ENCODE measurements at places on chromosomes 16 and 17. TPM values are rescaled to one million over a fixed set of nuclear protein-coding genes. Genes with fewer than 3 reads are reported as not detected.
A peak's percentile ranks its signal among the peaks of the same experiment; 100 is the strongest.

DNA sequence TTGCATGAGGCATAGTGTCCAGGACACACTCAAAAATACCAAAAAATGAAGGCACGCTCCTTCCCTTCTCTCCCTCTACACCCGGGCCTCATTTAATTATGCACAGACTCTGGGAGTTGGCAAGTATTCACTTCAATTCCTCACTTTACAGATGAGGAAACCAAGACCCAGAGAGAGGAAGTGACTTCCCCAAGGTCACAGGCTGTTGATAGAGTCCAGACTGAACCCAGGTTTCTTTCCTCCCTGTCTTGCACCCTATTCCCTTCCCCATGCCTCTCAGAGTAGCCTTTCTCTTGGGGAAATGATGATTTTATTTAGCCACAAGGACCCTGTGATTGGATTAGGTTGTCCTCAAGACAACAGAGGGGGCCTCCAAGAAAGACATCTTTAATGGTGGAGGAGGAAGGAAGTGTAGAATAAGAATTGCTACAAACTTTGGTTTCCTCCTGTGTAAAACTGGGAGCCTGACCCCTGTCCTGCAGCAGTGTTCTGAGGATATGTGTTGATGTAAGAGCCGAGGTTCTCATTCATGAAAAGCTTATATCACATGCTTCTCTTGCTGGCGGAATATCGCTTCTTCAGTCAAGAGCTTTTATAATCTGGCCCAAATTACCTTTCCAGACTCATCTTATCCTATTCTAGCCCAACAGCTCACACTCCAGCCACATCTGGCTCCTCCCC, 48.8 kb upstream of the SIAH1 start:
- no peak for DNase-seq

DNA sequence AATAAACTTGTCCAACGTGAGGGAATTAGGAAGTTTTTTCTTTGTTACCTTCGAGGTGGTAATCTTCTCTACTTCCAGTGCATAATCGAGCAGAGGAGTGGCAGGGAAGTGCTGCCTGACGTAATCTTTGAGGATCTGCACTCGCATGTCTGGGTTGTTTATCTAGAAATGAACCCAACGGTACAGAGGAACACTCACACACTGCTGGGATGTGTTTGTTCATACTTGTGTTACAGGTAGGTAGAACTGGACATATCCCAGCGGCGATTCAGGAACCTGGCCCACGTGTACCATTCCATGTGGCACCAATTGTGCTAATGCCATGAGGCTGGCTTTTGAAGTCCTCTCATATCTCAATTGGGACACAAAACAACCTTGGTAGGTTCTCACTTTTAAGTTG, 4.2 kb upstream of the KLHL11 start:
- DNase-seq = no peak

DNA sequence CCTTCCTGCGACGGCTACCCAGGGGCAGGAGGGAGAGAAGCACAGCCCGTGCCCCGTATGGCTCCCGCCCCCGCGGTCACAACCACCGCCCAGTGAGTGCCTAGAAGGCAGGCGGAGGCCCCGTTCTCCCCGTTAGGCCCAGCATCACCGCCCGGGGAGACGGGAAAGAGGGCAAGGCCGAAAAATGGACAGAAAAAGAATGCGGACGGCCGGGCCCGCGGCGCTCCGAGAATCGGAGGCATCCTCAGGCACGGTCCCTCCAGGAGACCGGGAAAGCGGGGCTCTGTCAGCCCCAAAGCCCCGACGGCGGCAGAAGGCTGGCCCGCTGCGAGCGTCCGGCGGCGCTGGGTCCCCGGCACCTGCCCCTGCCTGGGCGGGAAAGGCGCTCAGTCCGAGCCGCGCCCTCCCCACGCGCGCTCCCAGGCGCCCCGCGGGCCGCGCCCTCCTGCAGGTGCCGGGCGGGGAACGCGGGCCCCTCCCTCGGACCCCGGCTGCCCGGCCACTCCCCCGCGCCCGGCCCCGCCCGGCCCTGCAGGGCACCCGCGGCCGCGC, 407 bp downstream of the MCRIP1 start:
- DNase-seq = peak; percentile 40

DNA sequence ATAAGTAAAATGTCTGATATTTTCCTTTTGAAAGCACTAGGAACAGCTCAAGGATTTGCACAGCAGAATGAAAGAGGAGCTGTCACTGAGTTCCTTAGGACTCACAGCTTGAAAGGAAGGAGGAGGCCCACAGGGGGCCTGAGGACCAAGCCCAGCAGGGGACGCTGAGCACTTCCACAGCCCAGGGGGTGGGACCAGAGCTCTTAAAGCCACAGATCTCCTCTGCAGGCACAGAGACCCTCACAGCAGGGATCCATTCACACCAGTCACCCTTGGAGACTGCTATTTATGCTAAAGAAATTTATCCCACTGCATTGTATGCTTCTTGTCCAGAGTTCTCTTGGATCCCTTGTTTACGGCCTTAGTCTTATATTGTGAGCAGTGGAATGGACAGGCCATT, 253.3 kb downstream of the STX8 start:
- DNase-seq = no peak

Gene SEC14L5
- not detected for total RNA-seq

DNA sequence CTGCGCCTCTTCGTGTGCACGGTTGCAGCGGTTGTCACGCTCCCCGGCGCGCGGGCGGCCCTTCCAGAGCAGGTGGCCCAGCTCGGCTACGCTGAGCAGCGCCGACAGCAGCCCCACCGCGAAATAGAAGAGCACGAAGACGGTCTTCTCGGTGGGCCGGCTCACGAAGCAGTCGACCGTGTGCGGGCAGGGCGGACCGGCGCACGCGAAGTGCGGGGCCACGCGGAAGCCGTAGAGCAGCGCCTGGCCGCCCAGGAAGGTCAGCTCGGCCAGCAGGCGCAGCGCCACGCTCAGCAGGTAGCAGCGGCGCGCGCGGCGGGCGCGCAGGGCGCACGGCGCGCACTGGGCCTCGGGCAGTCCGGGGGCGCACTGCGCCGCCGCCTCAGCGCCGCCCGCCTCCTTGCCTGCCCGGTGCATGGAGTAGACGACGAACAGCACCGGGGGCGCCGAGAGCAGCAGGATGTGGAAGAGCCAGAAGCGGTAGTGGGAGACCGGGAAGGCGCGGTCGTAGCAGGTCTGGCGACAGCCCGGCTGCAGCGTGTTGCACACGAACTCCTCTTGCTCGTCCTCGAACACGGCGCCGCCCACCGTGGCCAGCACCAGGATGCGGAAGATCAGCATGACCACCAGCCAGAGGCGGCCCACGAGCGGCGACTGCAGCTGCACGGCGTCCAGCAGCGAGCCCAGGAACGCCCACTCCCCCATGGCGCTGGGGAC, 1.3 kb downstream of the GJD3 start:
- DNase-seq = peak; percentile 59

- no peak for DNase-seq
Measured at GRCh38 chr17:12406623-12407215, 259.0 kb upstream of the MYOCD start.

Gene KRTAP16-1
- 0.05 TPM for total RNA-seq

Gene TP53TG3
- total RNA-seq = not detected

- DNase-seq = peak; percentile 50
Measured at GRCh38 chr17:17994271-17995069, 21.8 kb downstream of the DRC3 start.

- DNase-seq = no peak
Measured at GRCh38 chr17:33482636-33483035, 189.5 kb upstream of the ASIC2 start.

- no peak for DNase-seq
Measured at GRCh38 chr16:336269-336668, 16.3 kb downstream of the AXIN1 start.

Gene ASGR1
- 9.5 TPM for total RNA-seq

DNA sequence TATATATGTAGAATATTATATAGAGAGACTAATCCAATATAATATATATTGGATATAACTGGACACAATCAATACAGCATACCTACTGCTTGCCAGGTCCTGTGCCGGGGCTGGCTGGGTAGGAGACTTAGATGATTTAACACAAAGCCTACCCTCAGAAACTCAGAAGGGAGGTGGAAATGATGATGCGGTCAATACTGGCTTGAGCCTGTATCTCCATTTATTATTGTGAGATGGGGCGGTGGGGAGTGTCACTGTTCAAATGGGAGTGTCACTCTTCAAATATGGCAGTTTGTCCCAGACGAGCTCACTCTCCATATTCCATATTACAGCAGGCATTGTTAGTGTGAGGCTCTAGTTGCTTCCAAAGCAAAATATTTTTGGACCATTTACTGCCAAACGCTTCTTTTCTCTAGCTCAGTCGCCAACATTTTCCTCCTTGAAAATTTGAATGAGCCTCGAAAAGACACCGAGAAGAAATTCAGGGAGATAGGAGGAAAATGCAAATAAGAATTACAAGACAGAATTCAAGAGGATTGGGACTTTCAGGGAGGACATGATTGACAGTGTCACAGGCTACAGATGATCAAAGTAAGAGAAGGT, 70.7 kb downstream of the WSCD1 start:
- no peak for DNase-seq

DNA sequence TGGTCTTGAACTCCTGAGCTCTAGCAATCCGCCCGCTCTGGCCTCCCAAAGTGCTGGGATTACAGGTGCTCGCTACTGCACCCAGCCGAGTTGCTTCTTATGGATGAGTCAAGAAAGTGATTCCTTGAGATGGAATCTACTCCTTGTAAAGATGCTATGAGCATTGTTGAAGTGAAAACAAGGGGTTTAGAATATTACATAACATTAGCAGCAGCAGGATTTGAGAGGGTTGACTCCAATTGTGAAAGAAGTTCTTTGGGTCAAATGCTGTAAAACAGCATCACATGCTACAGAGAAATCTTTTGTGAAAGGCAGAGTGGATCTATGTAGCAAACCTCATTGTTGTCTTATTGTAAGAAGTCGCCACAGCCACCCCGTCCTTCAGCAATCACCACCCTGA, 72.7 kb downstream of the NT5M start:
- DNase-seq = no peak

Gene TNP2
- not detected for total RNA-seq

DNA sequence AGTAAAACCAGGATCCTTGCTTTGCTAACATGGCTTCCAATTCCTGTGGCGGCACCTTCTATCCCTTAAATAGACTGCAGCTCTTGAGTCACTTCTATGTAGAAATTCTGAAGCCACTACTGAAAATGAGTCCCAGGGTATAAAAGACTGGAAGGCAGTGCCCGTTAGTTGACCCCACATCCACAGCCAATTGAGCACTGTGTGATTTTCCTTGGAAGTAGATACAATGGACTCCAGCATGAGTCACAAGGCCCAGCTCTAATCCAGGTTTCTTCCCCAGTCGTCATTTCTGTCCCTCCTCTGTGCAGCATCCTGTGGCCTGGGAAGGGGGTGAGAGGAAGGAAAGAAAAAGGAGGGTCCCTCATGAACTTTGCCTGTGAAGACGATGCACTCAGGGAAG, 69.5 kb downstream of the HLF start:
- peak; percentile 35 for DNase-seq

DNA sequence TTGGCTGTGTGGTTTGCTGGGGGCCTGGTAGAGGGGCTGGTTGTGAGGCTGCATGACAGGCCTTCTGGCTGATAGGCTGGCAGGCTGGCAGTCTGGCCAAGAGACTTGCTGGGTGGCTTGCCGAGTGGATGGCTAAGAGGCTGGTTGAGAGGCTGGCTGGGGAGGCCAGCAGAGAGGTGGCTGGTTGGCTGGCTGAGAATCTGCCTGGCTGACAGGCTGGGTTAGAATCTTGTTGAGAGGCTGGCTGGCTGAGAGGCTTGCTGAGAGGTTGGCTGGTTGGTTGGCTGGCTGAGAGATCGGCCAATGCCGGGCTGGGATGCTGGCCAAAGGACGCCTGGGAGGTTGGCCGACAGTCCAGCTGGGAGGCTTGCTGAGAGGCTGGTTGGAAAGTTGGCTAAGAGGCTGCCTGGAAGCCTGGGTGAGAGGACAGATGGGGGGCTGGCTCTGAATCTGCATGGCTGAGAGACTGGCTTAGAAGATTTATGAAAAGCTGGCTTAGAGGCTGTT, 35.9 kb upstream of the ACSM2B start:
- DNase-seq = no peak

- DNase-seq = no peak
Measured at GRCh38 chr17:40610359-40610758, 37.3 kb downstream of the SMARCE1 start.

Gene PIMREG
- 62.4 TPM for total RNA-seq

Gene ICAM2
- 443 TPM for total RNA-seq

DNA sequence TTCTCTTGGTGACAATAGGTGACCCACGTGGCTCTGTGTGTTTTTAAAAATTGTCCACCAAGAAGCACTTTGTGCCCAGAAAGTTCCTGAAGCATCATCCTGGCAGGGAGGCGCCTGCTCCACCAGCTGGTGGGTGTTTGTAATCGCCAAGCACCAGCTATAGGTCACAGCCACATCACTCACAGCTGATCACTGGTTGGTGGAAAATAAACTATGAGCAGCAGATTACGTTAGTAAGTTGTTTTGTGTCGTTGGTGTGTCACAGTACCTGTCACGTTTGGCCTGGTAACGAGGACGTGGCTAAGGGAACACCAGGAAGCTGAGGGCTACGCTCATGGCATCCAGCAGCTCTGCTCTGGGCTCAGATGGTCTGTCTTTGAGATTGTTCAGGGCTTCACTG, 10.1 kb downstream of the MRM3 start:
- peak; percentile 55 for DNase-seq

DNA sequence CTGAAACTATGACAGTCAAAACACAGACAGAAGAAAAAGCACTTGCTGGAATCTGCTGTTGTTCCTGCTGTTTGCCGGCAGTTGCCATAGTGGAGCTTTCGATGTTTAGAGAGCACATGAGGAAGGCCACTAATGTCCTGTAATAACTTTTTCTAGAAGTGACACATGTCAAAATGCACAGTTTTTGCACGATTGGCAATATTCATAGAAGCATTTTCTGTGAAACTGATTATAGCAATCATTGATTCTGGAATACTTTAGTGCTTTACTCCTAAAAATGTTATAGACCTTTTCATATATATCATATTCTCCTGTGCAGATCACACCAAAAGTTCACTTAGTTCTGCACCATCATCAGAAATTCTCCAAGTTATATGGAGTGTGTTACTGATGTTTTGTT, 407.0 kb upstream of the SOX9 start:
- no peak for DNase-seq
